ENCODE measurements at places on chromosomes 6 and 20.

- DNase-seq = no peak
Observed at GRCh38 chr20:1266167-1266973, at the start of gene SNPH. SNPH (plus strand) TSS chr20:1266294; CDS start chr20:1296240, 29,946 bp downstream.

- DNase-seq = no peak
Observed at GRCh38 chr6:143811501-143812157, 31.5 kb upstream of the LTV1 start.

- no peak for DNase-seq
Observed at GRCh38 chr6:3282476-3283236, 23.9 kb downstream of the PSMG4 start.

- DNase-seq = no peak
Observed at GRCh38 chr6:98848539-98849242, 14.3 kb downstream of the POU3F2 start.

DNA sequence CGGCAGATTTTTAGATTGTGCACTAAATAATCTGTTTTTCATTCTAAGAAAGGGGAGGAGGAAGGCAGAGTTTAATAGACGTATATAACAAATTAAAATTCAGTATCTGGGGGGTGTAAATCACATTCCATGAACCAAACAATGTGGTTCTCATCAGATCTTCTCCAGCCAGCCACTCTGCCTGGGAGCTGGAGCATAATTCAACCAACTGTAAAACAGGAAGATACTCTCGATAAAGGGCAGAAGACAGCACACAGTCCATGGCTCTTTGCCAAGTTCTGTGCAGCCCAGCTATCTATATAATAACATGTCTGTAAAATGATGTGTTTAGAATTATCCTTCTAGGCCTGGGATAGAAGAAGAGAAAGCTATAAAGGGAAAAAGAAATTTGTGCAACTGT is 289.9 kb upstream of the ZFP64 start:
- no peak for DNase-seq

Measured in vagina (tissue), 2 donors.